ENCODE measurements at places on chromosomes 4 and X.

DNA sequence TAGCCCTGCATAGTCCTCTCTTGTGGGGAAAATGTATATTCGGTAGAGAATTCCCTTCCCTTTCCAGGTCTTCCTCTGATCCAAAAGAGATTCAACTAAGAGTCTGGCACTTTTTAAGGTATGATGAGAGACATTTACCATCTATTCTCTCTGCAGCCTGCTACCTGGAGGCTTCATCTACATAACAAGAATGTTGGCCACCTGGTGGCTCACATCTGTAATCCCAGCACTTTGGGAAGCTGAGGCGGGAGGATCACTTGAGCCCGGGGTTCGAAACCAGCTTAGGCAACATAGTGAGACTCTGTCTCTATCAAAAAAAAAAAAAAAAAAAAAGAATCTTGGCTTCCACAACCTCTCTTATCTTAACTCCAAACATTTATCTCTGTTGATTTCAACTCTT, 40.4 kb upstream of the NOCT start:
- DNase-seq = no peak

DNA sequence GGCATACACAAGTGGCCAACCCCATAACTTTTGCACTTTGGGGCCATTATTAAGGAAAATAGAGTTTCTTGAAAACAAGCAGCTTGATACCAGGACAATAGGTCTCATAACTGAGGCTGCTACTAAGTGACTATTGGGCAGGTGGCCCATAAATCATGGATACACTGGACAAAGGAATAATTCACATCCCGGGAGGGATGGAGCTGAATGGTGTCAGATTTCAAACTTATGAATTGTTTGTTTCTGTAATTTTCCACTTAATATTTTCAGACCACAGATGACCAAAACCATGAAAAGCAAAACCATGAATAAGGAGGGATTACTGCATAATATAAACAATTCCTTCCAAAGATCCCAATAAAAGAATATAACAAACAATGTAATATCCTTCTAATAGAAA, 114.4 kb downstream of the WDFY3 start:
- no peak for DNase-seq

DNA sequence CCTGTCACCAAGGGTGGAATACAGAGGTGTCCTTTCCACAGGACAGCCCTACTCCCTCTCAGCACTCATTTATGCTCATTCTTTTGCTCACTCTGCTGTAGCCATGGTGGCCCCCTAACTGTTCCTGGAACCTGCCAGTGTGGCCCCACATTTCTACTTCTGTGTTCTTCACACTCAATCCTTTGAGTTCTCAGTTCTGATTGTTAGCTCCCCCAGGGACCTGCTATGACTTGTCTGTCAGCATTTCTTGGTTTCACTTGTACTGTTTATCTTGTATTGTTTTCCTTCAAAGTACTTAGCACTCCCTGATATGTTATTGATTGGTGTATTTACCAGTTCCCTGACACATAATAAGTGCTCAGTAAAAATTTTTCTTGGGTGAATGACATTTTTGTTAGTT, 14.9 kb downstream of the VBP1 start:
- DNase-seq = no peak

GRCh38 chr4:128979934-128980333, 113.4 kb downstream of the SCLT1 start:
- DNase-seq = no peak

GRCh38 chr4:23153076-23153475, 460.3 kb downstream of the GBA3 start:
- no peak for DNase-seq
